ENCODE measurements at places on chromosomes 6 and 20.

GRCh38 chr6:6622501-6622900 is 34.0 kb downstream of the LY86 start:
- DNase-seq, result no peak

GRCh38 chr6:157602521-157603295 is 220.3 kb upstream of the SNX9 start:
- DNase-seq, result peak; percentile 62

GRCh38 chr6:107230024-107230423 is 114.7 kb upstream of the BEND3 start:
- no peak for DNase-seq

DNA sequence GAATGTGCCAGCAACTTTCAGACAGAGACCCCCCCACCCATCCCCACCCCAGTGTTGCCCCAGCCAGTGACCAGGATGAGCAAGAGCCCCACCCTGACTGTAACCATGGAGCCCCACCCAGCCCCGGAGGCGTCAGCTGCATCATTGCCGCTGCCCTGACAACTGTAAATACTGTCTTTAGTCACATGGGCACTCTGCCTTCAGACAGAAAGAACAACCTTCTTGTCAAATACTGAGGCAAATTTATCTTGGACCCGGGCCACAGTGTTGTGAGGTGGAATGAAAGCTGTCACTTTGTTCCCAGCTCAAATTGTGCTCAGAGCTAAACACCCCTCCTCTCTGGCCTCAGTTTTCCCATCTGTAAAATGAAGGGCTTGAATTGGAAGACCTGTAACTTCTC is 23.7 kb downstream of the MOCS3 start:
- peak; percentile 86 for DNase-seq

DNA sequence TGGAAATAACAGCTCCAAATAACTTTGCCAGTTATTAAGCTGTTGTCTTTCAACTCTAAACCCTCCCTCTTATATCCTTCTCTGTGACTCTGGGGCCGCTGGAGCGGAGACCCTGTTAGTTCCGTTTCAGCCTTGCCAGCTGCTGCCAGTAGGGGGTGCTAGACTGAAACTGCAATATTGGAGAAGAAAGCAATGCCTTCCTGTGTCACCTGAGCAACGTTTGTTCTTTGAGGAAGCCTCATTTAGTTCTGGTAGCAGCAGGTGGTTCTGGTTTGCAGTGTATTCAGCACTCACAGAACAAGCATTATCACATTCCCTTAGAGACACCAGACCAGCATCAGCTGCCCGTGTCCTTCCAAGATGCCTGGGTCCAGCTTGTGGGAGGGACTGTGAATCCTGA is 22.9 kb upstream of the JAG1 start:
- DNase-seq, result no peak

Data from posterior vena cava (tissue), 2 donors.